ENCODE measurements at places on chromosomes 2 and 18.
A peak's percentile ranks its signal among the peaks of the same experiment; 100 is the strongest.

GRCh38 chr18:4264347-4264791 is 190.7 kb downstream of the DLGAP1 start:
- DNase-seq: no peak

- no peak for DNase-seq
These were observed at the start of gene ASB18 for GRCh38 chr2:236264256-236264655. Gene ASB18 (minus strand): TSS chr2:236264406. CDS start chr2:236264345, 61 bp downstream.

GRCh38 chr2:181304011-181304844 is 153.0 kb upstream of the ITGA4 start:
- no peak for DNase-seq

GRCh38 chr2:207796585-207797350 is 27.1 kb upstream of the FZD5 start:
- DNase-seq: no peak

GRCh38 chr2:105387225-105387624 is 11.6 kb downstream of the FHL2 start:
- DNase-seq: no peak

DNA sequence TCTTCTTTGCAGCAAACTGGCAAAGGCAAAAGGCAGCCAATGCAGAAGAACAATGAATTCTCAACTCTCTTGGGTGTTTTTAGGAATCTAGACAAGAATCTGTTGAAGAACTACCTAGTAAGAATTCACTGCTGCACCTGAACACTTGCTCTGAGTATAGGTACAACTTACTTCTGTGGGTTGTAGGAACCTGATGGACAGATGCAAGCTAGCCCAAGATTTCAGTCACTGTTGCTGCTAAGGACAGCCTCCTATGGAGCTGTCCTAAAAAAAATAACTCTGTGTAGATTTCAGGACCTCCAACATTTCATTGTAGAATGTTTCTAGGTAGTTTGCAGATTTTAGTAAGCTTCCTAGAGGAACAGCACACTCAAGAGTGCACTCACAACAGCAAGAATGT is 363.5 kb downstream of the CBLN2 start:
- DNase-seq: no peak

- no peak for DNase-seq
These were observed 181.1 kb upstream of the ACAA2 start for GRCh38 chr18:49994410-49994809.

DNA sequence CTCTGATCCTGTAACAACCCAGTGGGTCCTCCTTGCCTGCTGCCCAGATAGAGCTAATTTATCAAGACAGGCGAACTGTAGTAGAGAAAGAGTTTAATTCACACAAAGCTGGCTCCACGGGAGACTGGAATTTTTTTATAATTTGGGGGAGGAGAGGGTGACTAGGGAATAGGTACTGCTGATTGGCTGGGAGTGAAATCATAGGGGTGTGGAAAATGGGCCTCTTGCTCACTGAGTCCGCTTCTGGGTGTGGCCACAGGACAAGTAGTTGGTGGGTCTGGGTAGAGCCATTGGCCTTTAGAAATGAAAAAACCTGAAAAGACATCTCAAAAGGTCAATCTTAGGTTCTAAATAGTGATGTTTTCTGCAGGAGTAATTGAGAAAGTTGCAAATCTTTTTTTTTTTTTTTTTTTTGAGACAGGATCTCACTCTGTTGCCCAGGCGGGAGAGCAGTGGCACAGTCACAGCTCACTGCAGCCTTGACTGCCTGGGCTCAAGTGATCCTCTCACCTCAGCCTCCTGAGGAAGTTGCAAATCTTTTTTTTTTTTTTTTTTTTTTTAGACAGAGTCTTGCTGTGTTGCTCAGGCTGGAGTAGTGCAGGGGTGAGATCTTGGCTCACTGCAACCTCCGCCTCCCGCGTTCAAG is 14.4 kb upstream of the UGGT1 start:
- DNase-seq: no peak

DNA sequence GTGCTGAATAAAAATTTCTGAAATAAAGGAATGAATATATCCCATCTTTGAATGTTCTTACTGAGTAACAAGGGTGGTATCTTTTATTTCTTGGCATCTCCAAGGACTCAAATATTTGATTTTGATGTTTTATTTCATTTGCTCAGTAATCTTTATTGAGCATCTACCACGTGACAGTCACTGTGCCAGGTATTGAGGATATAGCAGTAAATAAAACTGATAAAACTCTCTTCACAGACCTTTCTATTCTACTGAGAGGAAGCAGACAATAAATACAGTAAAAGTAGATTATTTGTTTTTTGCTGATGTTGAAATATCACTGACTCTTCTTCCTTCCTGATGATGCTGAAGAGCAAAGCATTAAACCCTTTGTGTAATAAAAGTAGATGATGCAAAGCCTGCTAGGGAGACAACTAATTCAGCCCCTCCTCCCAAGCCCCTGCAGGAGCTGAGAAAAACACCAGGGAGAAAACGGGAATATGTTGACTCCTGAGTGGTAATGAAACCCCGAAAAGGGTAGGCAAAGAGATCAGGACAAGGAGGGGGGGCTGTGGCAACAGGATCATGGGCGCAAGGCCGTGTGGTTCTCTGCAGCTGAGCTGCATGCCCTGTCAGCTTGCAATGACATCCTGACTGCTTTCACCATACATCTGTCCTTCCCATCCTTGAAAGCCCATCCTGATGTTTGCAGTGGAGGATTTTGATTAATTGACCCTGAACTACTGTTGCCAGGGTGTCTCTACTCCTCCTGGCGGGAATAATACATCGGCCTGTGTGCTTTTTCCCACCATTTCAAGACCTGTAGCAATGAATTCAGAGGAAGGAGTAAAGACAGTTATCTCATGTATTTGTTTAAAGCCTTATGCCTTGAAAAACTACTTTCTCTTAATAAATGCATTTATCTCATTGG is 117.4 kb downstream of the EML6 start:
- DNase-seq: no peak

GRCh38 chr2:111662039-111662770 is 221.8 kb downstream of the ANAPC1 start:
- no peak for DNase-seq

DNA sequence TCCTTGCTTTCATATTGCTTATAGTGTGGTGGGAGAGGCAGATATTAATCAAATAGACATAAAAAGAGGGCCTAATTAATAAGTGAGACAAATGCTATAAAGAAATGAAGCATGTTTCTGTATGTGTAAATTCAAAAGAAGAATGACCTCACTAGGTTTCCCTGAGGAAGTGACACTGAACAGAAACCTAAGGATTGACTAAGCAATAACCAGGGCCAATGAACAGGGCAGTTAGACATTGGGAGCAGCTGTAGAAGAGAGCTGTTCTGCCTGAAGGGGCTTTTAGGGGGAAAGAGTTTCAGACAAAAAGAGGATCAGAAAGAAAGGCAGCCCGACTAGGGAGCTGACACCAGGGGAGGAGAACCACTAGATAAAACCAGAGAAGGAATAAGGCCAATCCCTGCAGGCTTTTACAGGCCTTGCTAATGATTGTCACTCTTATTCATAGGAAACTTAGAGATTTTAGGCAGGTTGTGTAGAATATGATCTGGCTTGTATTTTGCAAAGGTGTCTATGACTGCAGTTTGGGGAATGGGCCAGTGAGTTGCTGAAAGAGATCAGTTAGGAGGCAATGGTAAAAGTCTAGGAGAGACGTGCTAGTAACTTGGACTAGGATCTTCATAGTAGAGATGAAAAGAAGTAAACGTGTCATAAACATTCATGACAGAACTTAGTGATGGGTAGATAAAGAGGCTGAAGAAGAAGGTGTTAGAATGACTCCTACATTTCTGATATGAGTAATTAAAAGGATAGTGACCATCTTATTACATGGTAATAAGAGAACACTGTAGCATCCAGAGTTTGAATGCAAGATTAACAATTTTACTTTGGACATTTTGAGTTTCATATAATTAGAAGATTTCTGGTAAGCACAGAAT is 26.8 kb upstream of the NABP1 start:
- peak; percentile 39 for DNase-seq

DNA sequence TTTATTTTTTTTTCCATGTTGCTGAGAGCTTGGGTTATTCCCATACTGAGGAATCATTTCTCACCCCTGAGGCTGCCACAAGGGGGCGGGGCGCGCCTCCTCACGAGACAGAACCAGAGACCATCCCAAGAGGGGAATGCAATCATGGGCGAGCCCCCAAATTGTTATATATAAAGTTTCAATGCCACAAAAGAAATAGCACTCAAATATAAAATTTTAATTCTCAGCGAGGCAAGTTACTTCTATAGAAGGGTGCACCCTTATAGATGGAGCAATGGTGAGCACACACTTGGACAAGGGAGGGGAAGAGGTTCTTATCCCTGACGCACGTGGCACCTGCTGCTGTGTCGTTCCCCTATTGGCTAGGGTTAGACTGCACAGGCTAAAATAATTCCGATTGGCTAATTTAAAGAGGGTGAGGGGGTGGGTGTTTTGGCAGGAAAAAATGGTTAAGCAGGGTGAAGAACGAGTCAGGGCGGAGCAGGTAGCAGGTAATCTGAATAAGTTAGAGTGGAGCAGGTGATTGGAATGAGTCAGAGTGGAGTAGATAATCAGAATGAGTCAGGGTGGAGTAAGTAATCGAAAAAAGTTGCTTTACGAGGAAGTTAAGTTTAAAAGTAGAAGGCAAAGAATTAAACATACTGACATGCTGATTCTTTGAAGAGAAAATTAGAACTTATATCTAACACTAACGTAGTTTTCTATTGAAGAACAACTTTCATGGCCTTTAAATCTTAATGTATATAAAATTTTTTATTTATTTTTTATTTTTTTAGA is 177.5 kb downstream of the MTCL1 start:
- no peak for DNase-seq

DNA sequence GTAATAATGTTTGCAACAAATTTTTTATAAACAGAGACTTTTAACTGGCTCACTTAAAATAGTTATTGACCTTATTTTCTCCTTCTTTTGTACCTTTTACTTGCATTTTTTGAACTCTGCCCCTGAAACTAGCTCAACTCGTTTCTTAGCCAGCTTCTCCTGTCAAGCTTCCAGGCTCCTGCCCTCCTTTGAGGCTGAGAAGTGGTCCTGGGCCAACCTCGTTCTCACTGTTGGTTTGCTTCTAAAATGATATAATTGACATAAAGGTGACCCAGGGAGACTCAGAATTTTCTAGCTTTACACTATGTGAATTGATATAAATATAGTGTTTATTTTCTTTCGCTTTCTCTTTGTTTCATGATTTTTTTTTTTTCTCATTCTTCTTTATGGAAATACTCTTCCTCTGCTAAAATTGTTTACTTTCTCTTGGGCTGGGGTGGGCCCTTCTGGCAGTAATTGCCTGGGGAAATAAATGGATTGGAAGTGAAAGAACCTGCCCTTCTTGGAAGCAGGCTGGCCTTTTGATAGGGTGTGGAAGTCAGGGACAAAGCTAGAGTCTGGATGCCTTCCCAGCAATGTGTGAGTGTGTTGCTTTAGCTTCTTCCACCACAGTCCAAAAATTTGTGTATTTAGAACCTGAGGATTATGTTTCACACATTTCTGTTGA is 30.7 kb downstream of the GPD2 start:
- DNase-seq: no peak

DNA sequence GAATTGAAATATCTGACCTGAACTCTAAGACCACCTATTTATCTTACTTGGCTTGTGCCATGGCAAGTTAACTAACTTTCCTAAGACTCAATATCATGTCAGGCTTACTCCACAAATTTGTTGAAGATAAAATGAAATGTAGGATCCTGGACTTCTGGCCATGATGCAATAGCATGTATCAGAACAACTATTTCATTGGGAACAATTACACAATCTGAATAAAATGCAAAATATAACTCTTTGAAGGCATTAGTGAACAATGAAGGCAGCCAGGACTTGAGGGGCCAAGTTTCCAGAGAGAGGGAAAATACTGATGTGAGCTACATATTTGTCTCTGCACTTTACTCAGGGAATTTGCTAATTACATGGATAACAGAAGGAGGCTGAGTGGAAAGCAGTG is 476.5 kb upstream of the ACVR2A start:
- no peak for DNase-seq

- no peak for DNase-seq
These were observed 94.0 kb downstream of the VRK2 start for GRCh38 chr2:58140508-58141072.

GRCh38 chr2:55519938-55520885 is 694 bp downstream of the CFAP36 start:
- no peak for DNase-seq

- no peak for DNase-seq
These were observed 64.9 kb downstream of the ZNF521 start for GRCh38 chr18:25287106-25287505.

- peak; percentile 54 for DNase-seq
These were observed at the start of gene SP100 for GRCh38 chr2:230416061-230416721. Gene SP100 (plus strand): TSS chr2:230416201. CDS start chr2:230416297, 96 bp downstream.

- DNase-seq: no peak
These were observed 75.7 kb downstream of the POU3F3 start for GRCh38 chr2:104929663-104930062.

DNA sequence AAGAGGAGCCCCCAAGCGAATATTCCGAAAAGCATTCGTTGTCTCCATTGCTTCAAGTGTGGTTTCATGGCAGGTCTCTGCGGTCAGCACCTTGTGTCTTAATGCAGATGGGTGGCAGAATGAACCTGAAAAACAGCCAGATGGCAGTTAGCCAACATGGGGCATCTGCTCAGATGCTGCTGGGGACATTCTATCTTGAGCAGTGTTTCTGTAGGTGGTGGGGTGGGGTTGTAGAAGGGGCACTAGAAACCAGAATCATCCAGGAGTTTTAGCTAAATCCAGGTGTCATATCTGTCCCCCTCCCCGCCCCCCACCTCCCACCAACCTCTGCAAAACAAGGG is 42.1 kb downstream of the ST6GAL2 start:
- DNase-seq: no peak

DNA sequence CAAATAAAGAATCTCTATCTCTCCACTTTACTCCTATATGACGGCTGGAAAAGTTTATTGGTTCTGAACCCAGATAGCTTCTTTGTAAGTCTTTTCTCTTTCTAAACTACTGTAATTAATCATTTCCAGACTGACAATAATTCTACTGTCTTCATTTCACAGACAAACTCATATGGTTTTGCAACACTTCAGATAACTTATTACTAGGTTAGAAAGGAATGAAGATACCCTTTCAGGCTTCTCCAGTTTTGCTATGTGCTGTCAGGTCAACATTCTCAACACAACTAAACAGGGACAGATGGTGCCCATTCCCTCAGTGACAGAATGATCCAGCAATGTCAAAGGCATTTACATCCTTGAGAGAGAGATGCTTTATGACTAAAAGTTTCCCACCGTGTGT is 198.5 kb upstream of the ITGA4 start:
- no peak for DNase-seq

GRCh38 chr2:7476371-7476770 is 559.2 kb downstream of the RNF144A start:
- no peak for DNase-seq

DNA sequence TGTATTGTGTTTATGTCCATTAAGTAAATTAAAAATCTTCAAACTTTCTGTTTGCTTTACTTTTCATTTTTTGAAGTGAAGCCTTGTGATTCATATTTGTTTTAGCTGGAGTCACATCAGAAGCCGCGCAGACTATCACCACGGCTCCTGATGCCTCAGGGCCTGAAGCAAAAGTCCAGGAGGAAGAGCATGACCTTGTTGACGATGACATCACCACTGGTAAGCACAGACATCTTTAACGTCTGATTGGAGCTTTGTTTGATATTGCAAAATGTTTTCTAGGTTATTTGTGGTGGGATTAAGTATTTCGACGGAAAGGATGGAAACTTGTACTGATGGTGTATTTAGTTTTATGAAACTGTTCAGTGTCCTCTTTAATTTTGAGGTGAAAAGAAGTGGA is 164.8 kb downstream of the WDR7 start:
- no peak for DNase-seq

Measured in GM18507 (cell line).